ENCODE measurements at places on chromosomes 6 and 20. TPM values are rescaled to one million over a fixed set of nuclear protein-coding genes. Genes with fewer than 3 reads are reported as not detected.

The OPN5 gene
- total RNA-seq, result not detected

The FAM162B gene
- not detected for total RNA-seq

The MCCD1 gene
- total RNA-seq, result not detected

The RAD21L1 gene
- total RNA-seq, result not detected

DNA sequence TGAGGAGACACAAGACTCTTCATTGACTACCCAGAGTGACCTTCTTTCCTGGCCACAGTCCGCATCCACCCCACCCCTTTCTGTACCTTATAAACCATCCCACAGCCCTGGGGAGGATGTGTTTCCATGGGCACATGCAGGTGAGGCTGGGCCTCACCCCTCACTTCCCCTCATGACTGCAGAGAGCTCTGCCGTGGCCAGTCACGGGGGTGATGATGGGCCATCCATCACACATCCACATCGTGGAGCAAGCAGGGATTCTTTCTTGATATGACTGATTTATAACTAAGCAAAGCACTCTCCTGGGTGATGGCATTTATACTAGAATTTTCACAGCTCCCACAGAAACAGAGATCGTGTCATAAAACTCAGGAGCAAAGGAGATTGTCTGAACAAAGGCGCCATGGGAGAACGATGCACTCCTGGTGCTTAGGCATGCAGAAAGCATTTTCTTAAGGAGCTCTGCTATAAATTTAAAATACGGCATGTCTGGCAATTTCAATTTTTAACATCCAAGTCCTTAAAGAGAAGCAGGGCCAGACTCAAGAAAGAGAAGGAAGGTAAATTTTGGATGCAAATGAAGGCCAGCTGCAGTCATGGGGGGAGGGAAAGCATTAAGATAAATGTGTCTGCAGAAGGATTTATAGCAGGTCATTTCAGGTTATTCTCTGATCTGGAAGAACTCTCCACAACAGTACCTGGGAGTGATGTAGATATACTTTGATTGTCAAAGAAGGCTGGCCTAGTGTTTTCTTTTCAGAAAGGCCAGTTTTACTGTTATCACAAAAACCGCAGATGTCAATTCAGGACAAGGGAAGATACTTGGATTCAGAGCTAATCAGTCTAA is 777.0 kb downstream of the C6orf118 start:
- H3K27ac ChIP-seq, result no peak overlapping the region
- no peaks in the 10 kb centered on the region for H3K27me3 ChIP-seq
- DNase-seq, result no peak
- no peaks in the 10 kb centered on the region for H3K4me1 ChIP-seq
- no peaks in the 10 kb centered on the region for H3K36me3 ChIP-seq
- H3K4me3 ChIP-seq, result no peak overlapping the region
